ENCODE measurements at places on chromosomes 5 and 9.
A peak's percentile ranks its signal among the peaks of the same experiment; 100 is the strongest.

GRCh38 chr9:6614489-6614888 is 31.0 kb downstream of the GLDC start:
- DNase-seq = no peak

DNA sequence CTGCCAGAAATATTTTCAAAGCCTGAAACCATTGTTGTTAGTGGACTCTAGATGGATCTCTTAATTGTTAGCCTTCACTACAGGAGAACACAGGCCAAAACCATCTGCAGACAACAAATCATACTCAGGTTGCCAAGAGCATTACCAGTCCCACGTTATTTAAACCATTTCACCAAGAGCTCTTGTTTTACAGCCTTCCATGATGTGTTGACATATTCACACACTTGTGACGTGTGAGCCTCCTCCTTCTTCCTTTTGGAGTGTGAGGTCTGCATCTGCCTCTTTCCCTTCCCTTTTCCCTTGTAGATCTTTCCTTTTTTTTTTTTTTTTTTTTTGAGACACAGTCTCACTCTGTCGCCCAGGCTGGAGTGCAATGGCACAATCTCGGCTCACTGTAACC is 279.0 kb downstream of the AUH start:
- no peak for DNase-seq

DNA sequence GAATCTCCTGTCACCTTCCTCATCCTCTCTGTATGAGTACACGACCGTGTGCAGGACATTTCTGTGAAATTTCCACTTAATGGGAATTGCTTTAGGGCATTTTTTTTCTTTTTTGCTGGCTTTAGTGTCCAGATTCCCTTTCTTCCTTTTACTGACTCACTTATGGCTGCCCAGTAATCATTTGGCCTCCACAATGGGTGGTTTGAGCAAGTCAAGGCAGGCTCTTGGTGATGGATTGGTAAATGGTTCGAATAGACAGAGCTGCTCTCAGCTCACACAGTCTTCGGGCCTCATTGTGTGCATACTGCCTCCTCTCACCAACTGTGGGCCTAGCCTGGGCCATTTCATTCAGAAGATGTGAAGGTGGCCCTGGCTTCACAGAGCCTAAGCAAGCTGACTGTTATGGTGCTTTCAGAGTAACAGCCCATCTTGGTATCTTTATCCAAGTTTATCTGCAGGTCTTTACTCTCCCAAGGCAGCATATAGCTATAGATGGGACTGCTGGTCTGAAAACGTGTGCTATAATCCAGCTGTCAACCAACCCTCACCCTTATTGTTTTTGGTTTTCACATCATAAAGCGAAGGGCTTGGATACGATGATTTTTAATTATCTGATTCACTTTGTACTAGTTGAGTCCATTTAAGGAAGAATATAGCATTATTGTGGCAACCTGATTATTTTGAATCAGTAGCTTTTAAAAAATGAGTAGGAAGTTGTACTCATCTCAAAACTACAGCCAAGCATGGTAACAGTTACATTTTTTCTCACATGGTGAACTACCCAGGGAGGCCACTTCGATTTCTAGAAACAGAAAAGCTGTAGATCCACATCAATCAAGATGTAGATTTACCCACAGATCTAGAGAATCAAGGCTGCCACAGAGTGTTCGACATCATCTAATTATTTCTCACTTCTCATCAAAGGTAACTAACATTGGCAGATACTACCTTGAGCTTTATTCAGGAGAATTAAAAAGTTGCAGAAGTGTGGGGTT is 50.4 kb upstream of the CKMT2 start:
- no peak for DNase-seq

DNA sequence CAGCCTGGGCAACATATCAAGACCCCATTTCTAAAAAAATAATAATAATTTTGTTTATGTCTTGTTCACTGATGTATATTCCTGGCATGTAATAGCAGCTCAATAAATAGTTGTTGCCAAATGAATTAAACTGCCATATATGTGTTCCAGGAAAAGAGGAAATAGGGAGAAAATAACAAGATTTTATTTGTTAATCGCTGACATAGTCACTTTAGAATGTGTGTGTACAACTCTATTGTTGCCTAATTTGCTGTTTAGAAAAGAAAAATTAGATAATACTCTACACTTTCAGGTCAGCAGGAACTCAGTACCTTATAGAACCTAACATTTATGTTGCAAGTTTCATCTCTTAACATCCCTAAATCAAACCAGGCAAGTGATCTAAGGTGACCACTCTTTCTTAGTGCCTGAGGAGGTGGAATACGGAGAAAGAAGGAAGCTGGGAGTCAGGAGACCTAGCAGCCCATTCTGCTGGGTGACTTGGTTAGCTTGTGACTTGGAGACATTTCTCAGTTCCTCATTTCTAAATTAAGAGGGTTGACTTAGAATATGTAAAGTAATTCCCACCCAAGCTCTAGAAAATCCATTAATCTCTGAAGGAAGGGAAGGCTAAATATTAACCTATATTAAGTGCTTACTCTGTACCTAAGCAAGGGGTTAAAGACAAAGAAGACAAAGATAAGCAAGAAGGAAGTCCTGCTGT is 110.3 kb upstream of the IQGAP2 start:
- DNase-seq = no peak

DNA sequence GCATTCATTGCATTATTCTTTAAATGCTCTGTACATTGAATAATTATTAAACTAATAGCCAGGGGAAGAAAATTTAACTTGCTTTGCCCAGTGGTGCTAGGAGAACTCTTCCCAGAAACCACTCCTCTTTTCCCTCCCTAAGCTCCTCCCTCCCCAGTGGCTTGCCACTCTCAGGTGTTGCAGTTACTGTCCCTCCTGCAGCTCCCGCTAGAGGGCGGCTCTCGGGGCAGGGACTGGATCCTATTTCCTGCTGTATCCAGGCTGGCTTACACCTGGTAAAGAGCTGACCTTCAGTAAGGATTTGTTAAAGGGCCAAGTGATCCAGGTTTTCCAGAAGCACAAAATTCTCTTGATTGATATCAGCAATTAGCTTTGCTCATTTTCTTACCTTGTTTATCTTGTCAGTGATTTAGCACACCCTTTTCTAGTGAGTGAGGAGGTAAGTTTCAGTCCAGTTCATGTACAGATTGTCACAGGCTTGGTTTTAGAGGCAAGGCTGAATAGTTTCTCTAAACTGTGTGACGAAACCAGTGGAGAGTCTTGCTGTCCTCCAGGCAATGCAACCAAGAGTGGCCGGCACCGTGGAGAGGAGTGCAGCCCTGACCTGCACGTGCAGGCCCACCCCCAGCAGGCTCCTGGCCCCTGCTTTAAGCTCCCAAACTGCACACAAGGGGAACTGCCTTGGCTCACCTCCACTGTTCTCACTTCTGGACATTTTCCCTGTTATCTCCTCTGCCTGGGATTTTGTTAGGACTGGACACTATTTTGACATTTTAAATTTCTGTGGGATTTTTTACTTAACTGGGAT is 423.8 kb downstream of the SPOCK1 start:
- DNase-seq = no peak

DNA sequence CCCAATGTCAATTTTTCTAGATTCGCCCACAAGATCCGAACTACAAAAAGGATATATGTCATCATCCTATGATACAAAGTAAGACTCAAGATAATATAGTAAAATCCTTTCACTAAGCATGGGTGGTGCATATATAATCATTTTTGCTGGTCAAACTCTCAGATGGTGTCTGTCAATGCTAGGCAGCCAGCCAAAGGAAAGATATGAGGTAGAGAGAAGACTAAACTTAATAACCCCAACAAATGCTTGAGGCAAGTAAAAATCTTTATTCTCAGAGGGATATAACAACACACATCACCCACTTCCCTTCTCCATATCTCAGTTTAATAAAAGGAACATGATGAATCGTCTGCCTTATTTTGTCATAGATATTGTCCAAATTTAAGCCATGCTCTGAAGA is 841.2 kb upstream of the DMAC1 start:
- DNase-seq = peak; percentile 53

DNA sequence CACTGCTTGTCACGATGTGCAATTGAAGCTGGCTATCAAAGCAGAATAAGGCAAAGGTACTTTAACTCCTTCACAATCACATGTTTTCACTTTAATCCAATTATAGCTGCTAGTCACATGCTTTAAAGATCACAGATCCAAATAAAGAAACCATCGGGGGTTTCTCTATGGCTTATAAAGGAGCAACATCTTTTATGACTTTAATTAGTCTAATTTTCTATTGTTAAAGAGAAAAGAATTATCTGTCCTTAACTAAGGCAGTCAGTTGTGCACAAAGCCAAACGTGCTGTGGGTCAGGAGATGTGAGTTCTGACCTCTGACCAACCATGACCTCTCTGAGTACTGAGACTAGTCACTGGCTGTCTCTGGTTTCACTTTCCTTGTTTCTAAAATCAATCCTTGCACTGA is 561.1 kb downstream of the RAB3C start:
- DNase-seq = no peak

DNA sequence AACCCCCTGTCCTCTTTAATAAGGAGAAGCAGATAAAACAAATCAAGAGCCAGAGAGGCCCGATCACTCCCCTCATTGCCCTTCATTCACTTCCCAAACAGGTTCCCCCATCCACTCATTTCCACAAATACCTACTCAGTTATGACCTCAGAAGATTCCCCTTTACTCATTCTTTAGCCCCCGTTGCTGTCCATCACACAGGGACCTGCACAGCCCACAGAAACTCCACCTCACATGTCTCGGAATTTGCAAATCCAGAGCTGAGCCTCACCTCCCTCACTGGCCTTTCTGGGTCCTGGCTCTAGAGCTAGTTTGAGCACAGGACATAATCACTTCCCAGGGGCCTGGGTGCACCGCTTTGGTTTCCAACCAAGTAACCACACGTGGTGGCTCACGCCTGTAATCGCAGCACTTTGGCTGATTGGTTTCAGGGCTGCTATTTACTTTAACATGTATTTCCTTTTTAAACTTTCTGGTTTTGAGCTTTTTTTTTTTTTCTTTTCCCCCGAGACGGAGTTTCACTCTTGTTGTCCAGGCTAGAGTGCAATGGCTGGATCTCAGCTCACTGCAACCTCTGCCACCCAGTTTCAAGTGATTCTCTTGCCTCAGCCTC is 17.8 kb downstream of the ATP6V0E1 start:
- DNase-seq = no peak

Measured in fibroblast of upper back skin (primary cell).